ENCODE measurements at places on chromosomes 7 and 10.

DNA sequence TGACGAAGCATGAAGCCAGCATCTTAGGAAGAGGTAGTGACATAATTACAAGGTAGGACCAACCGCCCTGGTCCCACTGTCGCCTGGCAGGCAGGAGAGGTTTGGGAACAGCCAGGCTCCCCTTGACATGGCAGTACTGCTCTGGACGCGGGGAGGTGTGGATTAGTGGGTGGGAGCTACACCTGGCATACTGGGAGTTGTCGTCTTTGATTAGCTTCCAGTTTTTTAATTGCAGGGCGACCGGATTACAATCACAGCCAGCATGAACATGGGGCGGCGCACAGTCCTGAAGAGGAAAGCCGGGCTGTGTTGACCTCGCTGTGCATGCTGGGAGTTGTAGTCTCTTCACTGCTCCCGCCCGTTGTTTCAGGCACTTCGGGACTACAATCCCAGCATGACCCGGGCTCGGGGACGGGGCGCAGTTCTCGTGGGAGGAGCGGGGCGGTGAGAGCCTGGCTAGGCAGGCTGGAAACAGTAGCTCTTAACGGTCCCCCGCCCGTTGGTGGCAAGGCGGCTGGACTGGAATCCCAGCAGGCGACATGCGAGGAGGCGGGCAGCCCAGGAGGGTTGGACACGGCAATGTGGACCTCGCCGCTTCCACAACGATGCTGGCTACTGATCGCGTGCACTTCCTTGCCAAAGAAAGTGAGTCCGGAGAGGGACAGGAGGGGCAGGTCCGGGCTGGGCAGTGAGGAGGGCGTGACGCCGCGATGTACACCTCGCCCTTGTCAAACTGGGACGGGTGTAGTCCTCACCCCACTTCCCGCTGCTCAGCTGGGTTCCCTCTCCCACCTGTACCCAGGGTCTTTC is 98.0 kb upstream of the ZNF722 start:
- DNase-seq = peak; percentile 85

DNA sequence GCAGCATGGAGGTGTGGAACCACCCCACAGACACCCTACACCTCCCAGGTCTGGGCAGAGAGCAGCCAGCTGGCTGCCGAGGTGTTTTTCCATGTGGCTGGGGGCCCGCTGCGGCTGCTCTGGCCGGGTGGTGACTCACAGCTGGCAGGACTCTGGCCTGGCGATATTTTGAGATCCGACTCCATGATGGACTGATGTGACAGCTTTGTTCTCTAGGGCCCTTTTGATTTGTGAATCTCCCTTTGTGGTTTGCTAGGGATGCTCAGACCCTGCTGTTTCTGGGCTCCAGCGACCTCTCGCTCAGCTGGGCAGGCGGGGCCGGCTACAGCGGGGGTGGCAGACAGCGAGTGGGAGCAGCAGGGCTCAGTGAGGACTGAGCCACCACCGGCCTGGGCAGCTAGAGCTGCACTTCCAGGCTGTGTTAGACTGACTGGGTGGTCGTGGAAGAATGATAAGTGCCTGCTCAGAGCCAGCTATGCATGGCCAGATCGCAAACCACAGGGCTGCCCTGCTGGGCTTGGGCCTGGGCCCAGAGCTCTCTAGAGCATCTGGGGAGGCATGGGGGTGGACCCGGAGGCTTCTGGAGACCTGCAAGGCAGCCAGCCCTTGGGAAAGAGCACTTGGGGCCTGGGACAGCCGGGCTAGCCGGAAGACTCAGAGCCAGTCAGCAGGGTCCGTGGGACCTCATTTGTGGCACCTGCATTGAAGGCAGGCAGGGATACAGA is 46.2 kb upstream of the GDF10 start:
- no peak for DNase-seq

- no peak for DNase-seq
These were observed 57.3 kb upstream of the GSAP start for GRCh38 chr7:77473229-77474005.

DNA sequence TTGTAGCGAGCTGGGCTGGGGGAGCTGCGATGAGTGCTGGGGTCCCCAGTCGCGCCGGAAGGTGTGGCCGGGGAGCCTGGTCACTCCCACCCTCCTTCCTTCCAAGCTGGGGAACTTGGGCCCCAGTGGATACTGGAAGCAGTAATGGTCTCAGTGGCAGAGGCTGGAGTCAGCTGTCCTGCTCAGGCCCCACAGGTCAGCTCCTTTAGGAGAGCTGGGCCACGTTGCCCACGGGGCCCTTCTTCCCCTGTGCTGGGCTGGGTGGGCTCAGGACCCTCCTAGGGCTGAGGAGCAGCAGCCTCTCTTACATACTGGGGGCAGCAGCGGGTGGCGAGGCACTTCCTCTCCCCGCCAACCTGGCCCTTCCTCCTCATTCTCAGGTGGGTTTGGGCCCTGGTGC is 200.6 kb upstream of the MKI67 start:
- no peak for DNase-seq

DNA sequence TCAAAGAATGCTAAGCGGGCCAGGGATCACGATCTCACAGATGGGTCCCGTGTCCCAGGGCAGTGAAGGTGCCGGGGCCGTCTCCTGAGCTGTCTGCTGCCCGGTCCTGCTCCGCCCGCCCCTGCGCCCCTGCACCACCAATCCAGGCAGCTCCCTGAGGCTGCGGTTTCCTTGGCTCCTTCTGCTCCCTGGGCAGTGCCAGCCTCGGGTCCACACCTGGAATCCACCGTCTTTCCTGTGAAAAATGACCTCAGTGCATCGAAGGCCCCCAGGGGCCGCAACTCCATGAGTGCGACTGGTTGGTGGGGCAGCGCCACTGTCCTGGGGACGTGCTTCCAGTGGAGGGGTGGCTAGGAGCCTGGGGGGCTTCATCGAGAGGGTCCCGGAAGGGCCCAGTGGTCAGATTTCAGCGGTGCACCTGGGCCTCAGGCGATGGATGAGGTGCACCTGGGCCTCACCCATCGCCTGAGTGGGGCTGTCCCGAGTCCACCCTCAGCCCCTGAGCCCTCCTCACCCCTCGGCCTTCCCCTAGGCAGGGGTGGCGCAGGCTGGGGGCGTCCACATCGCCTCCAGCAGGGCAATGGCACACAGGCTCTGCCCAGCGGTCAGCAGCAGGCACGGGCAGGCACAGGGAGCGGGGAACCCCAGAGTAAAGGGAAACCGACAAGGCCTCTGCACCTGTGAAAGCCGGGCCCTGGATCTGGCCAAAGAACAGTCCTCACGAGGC is 27.2 kb downstream of the ADGRA1 start:
- DNase-seq = no peak

- no peak for DNase-seq
These were observed 599.0 kb downstream of the SORCS1 start for GRCh38 chr10:106565546-106565945.

- no peak for DNase-seq
These were observed 10.6 kb upstream of the PLEKHA1 start for GRCh38 chr10:122363722-122364463.

DNA sequence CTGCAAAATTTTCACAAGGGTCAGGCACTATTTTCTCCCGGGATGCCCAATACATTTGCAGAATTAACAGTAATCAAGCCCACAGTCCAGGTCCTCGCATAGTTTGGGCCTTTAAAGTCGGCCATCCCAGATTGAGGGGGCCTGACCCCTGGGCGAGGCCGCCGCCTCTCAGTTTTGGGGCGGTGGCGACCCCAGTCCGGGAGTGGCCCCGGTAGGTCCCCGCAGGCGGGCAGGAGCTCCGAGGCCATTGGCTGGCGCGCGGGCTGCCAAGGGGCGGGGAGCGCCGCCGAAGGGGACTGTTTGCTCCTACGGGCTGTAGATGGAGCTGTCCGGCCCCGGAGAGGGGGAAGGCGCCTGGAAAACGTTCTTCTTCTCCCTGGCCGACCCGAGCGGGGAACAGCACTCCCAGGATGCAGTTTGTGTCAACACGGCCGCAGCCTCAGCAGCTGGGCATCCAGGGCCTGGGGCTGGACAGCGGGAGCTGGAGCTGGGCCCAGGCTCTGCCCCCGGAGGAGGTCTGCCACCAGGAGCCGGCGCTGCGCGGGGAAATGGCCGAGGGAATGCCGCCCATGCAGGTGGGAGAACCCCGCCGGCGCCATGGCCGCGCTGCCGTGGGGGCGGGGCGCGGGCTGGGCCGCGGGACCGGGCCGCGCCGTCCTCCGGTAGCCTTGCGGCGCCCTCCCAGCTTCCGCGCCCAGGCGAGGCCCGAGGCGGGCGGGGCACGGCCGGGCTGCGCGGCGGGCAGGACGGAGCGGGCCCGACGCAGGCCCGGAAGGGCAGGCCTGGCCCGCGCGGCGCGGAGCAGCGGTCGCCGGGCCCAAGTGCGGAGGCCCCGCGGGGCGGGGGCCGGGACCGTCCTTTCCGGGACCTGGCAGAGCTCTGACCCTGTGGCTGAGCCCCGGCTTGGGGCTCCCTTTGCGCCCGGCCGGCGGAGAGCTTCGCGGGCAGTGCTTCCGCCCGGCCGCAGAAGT is at the start of gene ZNF282:
Gene ZNF282 (plus strand): TSS at position 367 of the 971 bp plus-strand sequence. CDS start 44 bp downstream, at position 411.
- DNase-seq = peak; percentile 88

DNA sequence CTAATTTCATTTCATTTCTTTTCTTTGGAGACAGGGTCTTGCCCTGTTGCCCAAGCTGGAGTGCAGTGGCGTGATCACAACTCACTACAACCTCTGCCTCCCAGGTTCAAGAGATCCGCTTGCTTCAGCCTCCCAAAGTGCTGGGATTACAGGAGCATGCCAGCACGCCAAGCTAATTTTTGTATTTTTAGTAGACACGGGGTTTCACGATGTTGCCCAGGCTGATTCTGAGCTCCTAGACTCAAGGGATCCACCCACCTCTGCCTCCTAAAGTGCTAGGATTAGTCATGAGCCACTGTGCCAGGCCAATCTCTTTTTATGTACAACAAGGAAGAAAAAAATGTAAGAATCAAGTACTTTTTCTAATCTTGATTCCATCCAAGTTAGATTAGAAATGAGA is 10.7 kb upstream of the KMT2E start:
- peak; percentile 9 for DNase-seq

GRCh38 chr10:113999531-113999930 is 44.1 kb upstream of the ADRB1 start:
- DNase-seq = no peak

GRCh38 chr10:91220954-91221675 is 652 bp downstream of the PCGF5 start:
- no peak for DNase-seq

GRCh38 chr7:107373354-107373753 is 96.5 kb upstream of the GPR22 start:
- DNase-seq = no peak

- no peak for DNase-seq
These were observed 120.2 kb downstream of the INPP5A start for GRCh38 chr10:132657748-132658147.

- DNase-seq = no peak
These were observed 12.4 kb upstream of the TFAM start for GRCh38 chr10:58372607-58373441.

DNA sequence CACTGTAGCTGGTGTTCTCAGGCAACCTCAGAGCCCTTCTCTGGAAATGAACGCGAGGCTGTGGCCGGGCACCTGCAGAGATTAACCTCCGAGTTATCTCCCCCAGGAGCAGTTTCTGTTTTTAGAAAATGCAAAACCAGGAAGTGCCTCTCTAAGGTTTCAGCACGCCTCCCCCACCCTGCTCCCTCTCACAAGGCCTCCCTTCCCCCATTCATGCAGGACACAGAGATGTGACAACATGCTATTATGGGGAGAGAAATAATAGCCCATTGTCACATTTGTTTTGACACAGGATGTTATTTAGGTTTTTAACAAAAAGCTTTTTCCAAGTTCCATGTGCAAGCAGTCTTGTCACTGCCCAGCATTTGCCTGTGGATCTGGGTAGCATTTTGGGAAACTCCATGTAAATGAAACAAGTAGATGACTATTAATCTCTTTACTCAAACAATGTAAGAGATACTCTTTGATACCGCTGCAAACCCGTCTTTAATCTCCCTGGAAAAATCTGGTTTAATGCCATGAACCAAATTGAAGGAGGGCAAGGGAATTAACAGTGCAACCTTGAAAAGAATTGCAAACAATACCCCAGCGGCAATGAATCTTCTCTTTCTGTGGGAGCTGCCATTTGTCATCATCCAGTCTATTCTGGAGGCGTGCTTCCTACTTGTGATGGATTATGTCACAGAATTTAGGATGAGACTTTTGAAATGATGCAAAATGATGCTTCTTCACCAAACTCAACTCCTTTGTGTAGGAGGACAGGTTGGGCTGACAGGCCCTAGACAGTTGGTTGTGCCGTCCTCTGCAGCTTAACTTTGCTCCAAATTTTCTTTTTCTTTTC is 86.5 kb upstream of the NMT2 start:
- DNase-seq = no peak

DNA sequence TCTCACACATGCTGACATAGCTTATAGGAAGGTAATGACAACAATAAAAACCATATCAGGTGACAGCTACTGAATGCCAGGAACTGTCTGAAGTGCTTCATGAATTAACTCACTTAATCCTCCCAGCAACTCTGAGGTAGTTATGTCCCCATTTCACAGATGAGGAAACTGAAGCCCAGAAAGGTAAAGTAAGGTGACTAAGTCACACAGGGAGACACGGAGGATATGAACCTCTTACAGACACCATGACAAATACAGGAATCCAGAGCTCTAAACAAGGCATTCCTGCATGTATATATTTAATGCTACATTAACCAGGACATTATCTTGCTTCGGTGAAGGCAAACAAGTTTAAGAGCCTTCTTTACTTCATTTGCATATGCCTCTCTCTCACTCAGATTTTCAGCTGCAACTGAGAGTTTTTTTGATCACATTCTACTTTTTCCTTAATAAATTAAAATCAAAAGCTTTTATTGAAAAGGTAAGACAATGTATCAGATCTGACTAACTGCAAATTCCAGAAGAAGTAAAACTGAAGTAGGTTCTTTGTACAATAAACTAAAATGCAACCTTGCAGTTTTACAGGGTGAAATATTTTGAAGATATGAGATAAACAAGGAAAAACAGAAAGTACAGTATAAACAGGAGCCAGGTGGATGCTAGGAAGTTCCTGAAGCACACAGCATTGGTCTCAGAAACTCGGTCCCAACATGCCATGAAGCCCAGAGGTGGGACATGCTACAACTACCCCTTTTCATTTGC is 79.5 kb downstream of the SGMS1 start:
- no peak for DNase-seq

DNA sequence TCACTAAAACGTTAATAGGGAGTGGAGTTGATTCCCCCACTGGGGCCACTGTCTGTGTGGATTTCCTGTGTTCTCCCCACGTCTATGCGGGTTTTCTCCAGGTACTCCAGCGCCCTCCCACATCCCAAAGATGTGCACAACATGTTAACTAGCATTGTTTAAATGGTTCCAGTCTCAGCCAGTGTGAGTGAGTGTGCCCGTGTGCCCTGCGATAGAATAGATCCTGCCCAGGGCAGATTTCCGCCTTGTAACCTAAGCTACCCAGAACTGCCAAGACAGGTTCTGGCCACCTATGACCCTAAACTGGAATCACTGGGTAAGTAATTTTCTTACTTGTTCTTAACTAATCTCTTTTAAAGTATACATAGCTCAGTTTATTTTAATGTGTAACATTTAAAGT is 58.5 kb downstream of the CCDC6 start:
- no peak for DNase-seq
